NCI-H2171 (cell line): ENCODE measurements at places on chromosomes 5 and 9.

DNA sequence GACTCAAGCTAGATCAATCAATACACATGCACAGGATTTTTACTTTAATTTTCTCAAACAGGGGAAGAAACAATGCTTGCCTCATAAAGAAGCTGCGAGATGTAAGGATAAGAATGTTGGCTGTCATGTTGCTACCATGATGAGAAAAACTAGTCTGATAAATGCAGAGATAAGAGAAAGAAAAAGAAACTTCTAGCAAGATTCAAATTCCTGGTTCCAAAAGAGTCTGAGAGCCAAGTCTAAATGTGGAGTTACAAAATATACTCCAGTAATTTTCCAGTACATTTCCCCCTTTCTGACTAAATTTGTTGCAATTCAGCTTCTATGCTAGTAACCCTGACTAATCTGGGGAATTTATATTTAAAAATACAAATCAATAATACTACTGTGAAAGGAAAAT, 10.4 kb upstream of the ANXA1 start:
- DNase-seq = no peak

- no peak for DNase-seq
Observed at GRCh38 chr5:95845391-95845790, 22.9 kb upstream of the GLRX start.

- no peak for DNase-seq
Observed at GRCh38 chr9:91905991-91906469, 44.0 kb downstream of the ROR2 start.

GRCh38 chr9:128946571-128947276, 679 bp downstream of the DOLK start:
- DNase-seq = no peak

DNA sequence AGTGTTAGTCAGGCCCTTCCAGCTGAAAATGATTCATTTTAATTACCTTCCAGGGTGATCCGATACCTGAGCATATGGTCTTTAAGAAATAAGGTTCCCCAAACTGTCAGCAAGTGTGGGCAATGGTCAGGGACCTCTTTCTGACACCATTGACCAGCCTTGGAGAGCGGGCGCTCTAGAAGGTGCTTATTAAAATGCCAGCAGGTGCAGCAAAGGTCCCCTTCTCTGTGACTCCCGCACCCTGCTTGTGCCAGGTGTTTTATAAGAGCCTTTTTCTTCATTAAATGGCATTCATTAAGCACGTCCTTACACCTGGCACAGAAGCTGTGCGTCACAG, 85.3 kb downstream of the MVB12B start:
- no peak for DNase-seq

- no peak for DNase-seq
Observed at GRCh38 chr9:135526089-135526729, 5.0 kb downstream of the LCN1 start.

GRCh38 chr5:22572941-22573340, 280.2 kb downstream of the CDH12 start:
- DNase-seq = no peak

DNA sequence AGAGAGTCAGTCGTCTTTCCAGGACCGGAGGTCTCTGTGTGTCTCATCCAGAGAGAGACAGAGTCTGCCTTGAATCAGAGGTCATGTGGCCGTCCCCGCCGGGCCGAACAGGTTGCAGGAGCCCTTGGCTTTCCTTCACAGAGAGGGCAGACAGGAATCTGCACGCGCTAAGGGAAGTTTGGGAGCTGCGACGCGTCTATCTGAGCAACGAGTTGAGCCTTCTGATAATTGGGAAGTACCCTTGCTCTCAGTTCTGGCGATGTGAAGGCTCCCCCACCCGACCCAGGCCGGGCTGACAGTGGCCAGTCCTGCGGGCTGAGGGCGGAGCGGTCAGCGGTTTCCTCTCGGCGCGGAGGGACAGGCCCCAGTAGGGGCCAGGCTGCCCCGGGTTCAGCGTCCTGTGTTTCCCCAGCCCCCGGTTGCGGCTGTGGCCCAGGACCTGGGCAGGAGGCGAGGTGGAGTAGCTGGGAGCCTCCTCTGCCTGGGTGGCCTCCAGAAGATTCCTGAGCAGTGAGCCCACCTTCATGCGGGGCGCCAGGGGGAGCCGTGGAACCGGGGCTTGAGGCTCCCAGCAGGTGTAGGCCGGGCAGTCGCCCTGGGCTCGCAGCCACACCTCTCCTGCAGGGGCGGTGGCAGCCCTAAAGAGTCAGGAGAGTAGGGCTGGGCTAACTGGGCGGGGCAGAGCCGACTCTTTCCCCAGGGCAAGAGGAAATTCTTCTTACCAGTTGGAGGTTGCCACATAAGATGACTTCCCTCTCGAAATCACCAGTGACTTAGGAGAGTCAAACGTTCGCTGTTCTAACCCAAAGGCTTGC, 13.9 kb downstream of the NR2F1 start:
- no peak for DNase-seq

DNA sequence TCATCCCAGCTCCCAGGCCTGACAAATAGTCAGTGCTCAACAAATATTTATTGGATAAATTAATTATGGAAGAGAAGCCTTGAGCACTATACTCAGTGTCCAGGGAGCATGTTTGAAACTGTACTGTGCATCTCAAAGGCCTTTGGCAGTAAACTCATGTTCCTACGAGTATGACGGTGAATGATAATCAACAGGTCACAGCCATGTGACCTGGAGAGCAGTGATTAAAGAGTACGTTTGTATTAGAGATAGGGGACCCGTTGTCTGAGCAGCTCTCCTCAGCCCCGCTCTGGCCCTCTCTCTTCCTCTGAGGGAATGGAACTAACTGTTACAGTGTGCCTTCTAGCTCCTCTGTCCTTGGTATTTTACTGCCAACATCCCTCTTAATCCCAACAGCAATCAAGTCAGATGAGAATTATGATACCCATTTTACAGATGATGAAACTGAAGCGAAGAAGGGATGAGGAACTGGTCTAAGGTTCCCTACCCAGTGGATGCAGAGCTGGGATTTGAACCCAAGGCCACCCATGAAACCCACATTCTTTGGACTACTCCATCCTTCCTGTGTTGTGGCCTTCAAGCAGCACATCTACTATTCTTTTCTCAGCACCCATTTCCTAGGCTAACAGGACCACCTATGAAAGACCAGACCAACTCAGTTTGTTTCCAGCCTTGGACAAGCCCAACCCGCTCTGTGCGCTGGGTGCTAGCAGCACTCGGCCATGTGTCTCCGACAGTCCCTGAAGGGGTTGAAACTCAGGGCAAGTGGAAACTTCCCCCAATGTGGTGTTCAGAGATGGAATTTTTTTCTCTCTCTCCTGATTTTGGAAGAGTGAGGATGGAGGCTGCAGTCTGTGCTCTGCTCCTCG, 34.9 kb downstream of the SPRY4 start:
- no peak for DNase-seq

- peak; percentile 60 for DNase-seq
Observed at GRCh38 chr9:110183208-110184145, 24.5 kb downstream of the C9orf152 start.

DNA sequence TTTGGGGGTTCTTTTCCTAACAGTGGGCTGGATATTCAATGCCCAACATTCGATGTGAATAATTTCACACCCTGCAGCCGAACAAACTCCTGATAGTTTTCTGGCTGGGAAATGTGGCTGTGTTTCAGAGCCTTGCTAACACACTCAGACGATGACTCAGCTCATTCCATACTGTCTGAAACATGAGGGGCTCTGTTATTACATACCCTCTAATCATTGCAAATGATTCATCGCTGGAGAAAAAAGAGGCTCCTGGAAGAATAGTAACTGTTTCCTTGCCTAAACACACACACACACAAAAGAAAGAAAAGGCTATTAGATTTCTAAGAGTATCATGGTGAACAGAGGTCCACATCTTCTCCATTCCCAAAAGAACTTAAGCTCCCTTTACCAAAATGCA, 75.8 kb downstream of the OXCT1 start:
- DNase-seq = no peak

DNA sequence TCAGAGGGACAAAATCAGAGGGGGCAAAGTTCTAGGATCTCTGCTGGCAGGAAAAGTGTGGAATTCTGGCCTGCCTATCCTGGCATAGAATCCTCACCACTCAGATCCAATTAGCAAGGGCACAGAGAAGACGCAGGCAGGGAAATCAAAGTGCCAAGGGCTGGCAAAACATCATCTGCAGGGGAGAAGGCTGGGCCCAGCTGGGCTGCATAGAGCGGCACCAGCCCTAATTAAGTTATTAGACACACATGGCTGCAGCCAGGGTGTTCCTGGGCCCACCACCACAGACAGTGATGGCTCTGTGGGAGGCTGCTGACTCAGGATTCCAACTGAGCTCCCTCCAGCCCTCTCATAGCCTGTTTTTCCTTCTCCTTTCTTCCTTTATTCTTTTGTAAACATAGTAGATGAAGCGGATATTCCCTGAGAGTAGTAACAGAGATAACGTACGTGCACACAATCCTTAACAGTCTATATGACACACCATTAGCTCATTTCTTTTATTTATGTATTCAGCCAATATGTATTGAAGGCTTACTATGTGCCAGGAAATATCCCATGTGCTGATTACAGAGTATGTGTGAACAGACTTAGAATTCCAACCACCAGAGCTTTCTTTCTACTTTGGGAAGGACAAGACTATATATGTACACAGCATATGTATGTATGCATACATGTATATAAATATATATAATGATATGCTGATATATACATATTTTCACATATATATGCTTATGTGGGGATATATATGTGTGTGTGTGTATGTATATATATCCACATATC, 236.1 kb downstream of the ASTN2 start:
- peak; percentile 73 for DNase-seq

- DNase-seq = no peak
Observed at GRCh38 chr5:178209334-178210072, 5.2 kb downstream of the HNRNPAB start.

GRCh38 chr9:71544464-71544863, 223.8 kb downstream of the CEMIP2 start:
- no peak for DNase-seq

DNA sequence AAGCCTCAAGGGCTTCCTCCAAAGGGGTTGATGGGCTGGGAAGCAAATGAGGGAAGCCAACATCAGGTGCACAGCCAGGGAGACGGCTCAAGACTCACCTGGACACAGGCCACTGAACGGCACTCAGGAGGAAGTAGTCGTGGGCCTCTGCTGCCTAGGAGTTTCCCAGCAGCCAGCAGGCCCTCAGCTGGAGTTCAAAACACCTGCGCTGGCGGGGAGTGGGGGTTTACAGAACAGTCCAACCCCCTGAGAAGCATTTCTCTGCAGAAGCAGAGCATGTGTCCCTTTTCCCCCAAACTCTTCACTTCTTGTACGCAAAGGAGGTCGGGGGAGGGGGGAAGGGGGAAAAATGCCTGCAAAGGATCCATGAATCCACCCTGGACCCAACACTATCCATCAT, 2.3 kb downstream of the WHRN start:
- DNase-seq = no peak

- DNase-seq = no peak
Observed at GRCh38 chr9:91858213-91859030, 91.6 kb downstream of the ROR2 start.

DNA sequence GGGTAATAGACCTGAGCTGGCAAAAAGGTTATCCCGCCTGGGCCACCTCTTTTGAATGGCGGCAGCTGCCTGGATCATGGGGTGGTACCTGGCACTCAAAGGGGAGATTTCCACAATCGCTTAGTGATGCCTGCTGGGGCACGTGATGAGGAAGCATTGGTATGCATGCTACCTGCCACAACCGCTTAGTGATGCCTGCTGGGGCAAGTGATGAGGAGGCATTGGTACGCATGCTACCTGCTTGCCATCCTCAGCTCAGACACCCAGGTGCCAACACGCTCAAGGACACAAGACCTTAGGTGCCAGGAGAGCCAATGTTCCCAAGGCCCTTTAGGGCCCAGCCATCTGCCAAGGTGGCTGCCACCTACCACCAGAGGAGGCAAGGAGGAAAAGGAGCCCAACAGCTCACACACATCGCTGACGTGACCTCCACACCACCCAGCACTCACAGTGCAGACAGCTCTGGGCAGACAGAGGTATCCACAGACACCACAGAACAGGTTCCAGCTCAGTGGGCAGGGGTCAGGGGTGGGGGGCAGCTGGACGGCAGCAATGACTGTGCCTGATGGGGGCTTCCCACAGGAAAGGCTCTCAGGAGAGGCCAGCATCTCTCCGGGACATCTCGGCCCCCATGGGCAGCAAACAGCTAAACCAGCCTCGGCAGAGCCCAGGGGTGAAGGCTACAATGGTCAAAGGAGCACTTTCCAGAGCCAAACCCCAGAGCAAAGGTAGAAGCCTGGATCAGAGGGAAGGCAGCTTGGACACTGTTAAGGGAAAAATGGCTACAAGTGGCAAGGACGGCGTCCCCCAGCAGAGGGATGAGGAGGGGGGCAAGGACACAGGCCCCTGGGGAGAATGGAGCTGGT, 43.0 kb upstream of the SARDH start:
- no peak for DNase-seq

DNA sequence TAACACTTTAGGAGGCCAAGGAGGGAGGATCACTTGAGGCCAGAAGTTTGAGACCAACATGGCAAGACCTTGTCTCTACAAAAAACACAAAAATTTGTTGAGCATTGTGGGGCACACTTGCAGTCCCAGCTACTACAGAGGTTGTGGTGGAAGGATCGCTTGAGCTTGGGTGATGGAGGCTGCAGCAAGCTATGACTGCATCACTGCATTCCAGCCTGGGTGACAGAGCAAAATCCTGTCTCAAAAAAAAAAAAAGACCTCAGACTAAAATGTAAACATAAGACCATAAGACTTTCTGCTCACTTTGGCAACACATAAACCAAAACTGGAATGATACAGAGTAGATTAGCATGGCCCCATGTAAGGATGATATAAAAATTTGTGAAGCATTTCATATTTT, 24.6 kb upstream of the NANS start:
- no peak for DNase-seq

GRCh38 chr9:126415741-126416370, 89.2 kb downstream of the MVB12B start:
- DNase-seq = no peak

DNA sequence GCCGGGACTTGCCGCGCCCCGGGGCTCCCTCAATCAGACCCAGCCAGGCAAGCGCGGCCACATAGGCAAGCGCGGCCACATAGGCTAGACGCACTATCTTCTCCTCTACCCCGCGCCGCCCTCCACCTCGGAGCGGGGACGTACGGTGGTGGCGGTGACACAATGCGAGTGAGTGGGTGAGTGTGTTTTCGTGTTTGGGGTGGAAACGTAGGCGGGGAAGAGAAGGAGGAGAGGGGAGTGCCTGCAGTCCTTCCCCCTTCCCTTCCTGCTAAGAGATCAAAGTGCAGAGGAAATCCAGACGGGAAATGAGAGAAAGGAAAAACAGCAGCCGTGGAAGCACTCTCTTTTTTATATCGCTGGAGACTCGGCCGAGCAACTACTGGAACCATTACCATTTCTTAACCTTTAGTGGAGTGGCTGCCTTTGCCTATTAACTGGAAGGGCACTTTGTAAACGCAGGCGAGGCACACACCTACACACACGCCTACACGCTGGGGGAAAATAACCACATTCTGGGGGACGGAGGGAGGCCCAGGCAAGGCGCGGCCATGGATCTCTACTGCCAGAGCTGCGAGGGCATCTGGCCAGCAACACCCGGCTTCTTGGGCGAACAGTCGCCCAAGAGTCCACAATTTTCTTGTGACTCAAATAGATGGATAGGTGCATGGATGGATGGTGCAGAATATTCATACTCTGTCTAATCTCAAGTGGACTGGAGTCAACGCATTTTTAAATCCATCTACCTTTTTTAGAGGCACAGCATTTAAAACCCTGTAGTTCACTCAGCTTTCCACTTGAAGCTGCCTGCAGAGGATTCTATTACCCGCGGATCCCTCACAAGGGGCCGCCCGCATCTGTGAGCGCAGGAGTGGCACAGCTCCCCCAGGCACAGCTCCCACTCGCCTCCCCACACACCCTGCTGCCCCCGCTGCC, 2.1 kb downstream of the EDIL3 start:
- no peak for DNase-seq
